ENCODE measurements at places on chromosomes 4 and X. TPM values are rescaled to one million over a fixed set of nuclear protein-coding genes. Genes with fewer than 3 reads are reported as not detected.

- DNase-seq = no peak
Measured at GRCh38 chr4:15738877-15739276, 36.0 kb downstream of the BST1 start.

DNA sequence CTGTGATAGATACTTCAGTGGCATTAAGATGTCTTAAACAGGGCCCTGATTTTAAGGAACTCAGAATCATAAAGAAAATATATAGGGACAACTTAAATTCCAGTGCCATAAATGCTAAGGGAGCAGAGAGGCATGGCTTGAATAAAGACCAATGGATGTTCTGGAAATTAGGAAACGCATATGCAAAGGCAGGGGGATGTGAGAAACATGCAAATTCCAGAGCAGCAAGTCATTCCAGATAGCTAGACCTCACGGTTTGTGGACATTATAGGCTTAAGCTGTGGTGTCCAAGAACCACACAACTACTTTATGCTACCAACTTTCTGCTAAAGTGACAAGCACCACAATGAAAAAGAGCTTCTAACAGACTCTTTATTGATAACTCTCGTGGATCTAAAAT lies 132.6 kb upstream of the ANK2 start:
- DNase-seq = no peak

DNA sequence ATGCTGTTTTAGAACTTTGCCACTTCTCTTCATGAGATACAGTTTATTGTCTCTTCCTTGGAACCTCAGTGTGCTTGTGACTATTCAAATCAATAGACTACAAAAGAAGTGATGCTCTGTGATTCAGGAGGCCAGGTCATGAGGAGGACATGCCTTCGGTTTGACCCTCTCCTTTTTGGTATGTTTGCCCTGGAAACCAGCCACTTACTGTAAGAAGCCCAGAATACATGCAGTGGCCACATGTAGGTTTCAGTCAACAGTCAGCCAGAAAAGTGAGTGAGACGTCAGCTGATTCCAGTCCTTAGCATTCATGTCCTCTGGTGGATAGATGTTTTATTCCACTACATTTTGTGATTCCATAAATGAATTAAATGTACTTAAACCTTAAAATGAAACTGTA lies 328.7 kb downstream of the PCDH18 start:
- no peak for DNase-seq

DNA sequence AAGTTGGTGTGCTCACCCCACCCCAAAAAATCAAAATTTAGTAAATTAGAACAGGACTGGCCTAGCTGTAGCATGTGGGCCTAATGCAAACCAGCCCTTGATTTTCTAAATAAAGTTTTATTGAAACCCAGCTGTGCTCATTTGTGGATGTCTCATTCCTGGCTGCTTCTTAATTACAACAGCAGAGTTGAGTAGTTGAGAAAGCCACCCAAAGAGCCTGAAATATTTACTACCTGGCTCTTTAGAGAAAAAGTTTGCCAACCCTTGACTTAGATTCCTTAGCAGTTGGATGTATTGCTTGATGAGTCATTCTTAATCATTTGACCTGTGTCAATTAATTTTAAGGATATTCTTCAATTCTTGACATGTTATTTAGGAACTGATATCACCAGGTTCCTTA lies 168.3 kb upstream of the PUDP start:
- no peak for DNase-seq

GRCh38 chr4:98584265-98584664 lies 74.1 kb downstream of the TSPAN5 start:
- DNase-seq = no peak

DNA sequence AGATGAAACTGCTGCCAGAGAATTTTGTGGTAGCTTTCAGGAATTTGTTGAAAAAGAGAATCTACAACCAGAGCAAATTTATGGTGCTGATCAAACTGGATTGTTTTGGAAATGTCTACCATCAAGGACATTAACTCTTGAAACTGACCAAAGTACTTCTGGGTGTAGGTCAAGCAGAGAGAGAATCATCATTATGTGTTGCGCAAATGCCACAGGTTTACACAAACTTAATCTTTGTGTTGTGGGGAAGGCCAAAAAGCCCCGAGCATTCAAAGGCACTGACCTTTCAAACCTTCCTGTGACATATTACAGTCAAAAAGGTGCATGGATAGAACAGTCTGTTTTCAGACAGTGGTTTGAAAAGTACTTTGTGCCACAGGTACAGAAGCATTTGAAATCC lies 2.1 kb downstream of the TIGD2 start:
- DNase-seq = no peak

- no peak for DNase-seq
Measured at GRCh38 chr4:655464-656151, 18.5 kb downstream of the ATP5ME start.

GRCh38 chrX:50648156-50648555 lies 165.8 kb downstream of the SHROOM4 start:
- no peak for DNase-seq

GRCh38 chrX:97756879-97757278 lies 873.2 kb downstream of the RPA4 start:
- no peak for DNase-seq

DNA sequence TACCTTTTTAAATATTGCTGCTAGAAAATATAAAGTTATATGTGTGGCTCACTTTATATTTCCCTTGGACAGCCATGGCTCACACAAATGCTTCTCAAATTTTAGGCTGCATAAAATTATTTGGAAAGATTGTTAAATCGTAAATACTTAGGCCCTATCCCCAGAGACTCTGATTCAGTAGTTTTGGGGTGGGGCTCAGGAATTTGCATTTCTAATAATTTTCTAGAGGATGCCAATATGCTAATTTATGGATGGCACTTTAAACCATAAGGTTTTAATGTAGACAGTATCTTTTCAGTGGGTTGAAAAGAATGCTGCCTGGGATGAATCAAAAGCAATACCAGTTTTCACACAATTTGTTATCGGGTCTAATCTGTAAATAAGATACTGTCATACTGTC lies 49.7 kb downstream of the RAP1GDS1 start:
- DNase-seq = no peak

GRCh38 chr4:115970859-115971258 lies 857.4 kb upstream of the NDST4 start:
- DNase-seq = no peak

DNA sequence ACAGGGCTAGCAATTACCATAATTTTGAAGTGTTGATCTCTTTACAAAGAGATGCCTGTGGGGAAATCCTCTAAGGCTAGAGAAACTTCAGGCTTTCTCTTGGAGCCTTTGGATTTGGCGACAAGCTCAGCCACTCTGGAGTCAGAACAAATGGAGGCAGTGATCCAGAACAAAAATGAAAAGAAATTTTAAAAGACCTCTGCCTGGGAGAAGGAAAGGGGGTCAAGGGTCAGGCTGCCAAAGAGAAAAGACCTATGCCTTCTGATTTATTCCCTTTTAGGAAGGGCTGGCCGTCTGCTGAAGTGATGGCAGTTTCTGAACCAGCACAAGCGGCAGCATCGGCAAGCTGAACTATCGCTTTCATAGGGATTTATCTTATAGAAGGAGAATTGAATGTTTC lies 140.8 kb upstream of the SFRP2 start:
- DNase-seq = no peak

DNA sequence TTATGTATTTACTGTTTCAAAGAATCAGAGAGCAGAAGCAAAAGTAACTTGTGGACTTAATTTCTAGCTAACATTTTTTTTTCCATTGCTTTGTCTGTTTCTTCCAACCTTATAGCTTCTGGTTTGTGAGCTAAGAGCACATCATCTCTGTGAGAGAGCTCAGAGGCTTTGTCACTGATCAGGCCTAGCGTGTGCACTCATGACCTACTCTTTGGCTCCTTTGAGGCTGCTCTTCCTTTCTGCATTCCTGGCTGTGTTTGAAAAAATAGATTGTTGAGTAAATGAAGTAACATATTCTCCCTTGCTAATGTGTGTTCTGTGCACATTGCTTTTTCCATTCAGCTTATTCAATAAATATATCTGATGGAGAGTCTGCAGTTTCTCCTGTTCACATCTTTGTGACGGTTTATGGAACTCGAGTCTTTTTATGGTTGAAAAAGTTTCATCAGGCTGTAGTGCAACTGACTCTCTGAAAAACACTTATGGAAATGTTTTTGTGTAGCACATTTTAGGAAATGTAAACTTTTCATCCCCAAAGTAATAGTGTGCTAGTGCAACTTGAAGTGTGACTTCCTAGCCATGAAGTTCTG lies 133.0 kb downstream of the RAPGEF2 start:
- no peak for DNase-seq

- DNase-seq = no peak
Measured at GRCh38 chrX:57822398-57822797, 87.9 kb downstream of the ZXDA start.

DNA sequence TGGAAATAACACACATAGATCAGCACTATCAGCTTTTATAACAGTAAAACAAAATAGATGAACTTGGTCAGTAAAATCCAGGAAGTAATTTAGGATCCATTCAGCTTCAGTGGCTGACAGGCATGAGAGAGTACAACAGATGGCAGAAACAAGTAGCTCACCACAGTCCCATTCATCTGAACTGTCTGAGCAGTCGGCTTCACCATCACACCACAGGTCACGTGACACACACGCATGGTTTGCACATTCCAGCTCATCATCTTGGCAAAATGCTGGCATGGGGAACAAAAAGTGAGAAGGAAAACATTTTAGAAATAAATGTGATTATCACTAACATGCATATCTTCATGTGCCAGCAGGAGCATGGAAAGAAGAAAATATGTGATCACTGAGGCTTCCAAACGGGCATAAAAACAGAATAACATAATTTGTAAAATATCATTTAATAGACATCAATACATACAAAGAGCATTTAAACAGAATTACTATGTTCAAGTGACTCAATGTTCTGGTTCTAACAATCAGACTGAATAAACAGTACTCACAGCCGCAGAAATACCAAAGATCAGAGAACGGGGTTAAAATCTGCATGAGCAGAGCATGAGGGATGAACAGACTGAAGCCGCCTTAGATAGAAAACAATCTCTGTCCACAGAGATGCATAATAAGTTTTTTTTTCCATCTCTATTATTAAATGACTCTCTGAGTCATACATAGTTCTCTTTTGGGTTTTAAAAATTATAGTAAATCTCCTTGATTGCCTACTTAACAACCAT lies 158.1 kb downstream of the ATP10D start:
- DNase-seq = no peak

GRCh38 chr4:78347527-78347926 lies 204.0 kb upstream of the ANXA3 start:
- no peak for DNase-seq

DNA sequence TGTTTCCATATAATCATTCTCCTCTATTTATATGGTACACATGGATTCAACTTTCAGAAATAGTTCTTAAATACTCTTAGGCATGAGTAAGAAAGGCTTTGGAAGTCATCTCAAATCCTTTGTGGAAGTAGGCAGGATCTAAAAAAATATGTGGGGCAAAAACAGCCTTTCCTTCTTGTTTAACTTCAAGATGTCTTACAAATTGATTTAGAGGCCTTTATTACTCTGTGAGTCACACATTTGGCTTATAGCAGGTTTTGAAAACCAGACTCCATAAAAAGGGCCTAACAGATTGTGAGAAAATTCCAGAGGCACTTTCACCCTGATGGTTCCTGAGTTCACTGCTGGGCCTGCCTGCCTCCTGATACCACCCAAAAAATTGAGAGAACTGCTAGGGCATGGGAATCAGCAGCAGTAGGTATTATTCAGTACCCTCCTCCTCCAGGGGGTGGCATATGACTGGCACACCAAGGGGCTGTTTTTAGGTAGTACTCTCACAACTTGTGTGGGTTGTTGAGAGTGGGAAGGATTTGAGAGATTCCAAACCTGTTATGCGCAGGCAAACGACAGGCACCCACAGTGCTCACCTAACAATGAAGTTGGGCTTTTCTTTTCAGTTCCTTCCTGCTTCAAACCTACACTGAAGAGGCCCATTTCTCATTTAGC lies 162.7 kb upstream of the MBNL3 start:
- no peak for DNase-seq

DNA sequence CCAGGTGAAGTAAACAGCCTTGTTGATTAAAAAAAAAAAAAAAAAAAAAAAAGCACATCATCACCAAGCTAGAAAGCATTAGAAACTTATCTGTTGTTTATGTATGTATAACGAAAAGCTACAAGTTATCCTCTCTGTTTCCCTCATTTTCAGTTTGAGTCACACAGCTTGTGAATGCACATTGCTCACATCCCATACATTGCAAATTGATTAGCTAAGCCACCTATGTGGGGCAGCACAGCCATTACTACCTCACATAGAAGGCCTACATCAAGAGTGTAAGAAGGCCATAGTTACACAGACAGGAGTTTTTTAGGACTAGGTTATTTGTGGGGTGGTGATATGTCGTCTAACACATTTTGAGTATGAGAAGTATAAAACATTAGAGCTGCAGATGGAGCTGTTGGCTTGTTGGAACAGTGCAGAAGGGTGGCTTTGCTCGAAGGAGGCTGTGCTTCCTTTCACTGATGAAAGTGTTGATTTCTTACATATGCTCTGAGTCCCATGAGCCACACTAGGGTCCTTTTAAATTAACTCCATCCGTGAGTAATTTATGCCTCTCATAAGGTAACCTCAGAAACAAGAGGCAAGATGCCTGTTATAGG lies 431.6 kb downstream of the GABRG1 start:
- no peak for DNase-seq

GRCh38 chr4:89914609-89915550 lies 20.2 kb downstream of the MMRN1 start:
- DNase-seq = no peak

- no peak for DNase-seq
Measured at GRCh38 chrX:149298111-149298510, 207.0 kb downstream of the IDS start.

DNA sequence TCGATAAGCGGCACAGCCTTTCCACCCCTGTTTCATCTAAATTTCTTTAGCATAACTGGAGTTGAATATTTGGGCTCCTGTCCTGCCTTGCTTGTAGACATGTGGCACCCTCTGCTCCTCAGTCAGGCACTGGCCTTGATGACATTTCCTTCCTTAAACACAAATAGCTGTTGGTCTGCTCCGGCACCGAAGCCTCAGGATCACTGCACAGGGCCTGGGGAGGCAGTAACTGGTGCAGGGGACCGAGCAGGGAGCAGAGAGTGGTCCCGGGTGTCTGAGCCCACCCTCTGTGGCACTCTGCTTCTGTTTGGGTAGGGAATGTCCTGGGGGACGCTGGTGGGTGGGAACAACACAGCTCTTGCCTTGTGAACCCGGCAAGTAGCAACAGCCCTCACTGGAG lies 13.6 kb downstream of the RGS12 start:
- DNase-seq = peak; percentile 9

- no peak for DNase-seq
Measured at GRCh38 chr4:10951306-10951705, 266.7 kb upstream of the CLNK start.

GRCh38 chr4:13944095-13944511 lies 316.6 kb upstream of the BOD1L1 start:
- DNase-seq = peak; percentile 75

MED28 gene
- total RNA-seq = 28.2 TPM

KIT gene
- 1.4 TPM for total RNA-seq

BST1 gene
- 9.4 TPM for total RNA-seq

SOX3 gene
- not detected for total RNA-seq

ZMAT1 gene
- 5.7 TPM for total RNA-seq

BMPR1B gene
- 0.63 TPM for total RNA-seq

ATOH1 gene
- not detected for total RNA-seq

COX7B gene
- 1,046 TPM for total RNA-seq

USP17L29 gene
- not detected for total RNA-seq

FAM149A gene
- 10.8 TPM for total RNA-seq

CYSLTR1 gene
- total RNA-seq = 1.2 TPM

UGT2B15 gene
- total RNA-seq = not detected

RBM3 gene
- 123 TPM for total RNA-seq

FAM9C gene
- not detected for total RNA-seq

RASL11B gene
- total RNA-seq = 12.7 TPM

FAT4 gene
- 13.2 TPM for total RNA-seq

All from right cardiac atrium (tissue), 5 donors.